ENCODE measurements at places on chromosomes 1 and 21.

DNA sequence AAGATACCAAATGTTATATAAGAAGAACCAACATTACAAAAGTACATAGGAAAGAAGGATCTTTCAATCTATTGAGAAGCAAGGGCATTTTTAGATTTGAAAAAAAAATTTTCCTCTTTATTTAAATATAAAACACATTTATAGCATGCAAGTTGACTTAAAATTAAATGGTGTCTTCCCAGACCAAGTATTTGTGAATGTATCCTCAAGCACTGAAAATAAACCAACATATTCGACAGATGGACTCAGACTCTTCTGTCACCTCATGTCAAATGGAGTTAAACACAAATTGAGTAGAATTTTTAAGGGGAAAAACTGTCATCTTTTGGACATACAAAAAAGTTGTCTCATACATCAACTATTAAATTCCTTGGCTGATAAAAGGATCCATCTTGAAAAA is 77.0 kb upstream of the GNG4 start:
- DNase-seq = no peak

- DNase-seq = no peak
Observed at GRCh38 chr1:67733681-67734322, 48.8 kb downstream of the GADD45A start.

GRCh38 chr1:230831771-230832170 is 36.5 kb downstream of the C1orf198 start:
- DNase-seq = no peak

- no peak for DNase-seq
Observed at GRCh38 chr1:185345913-185346720, 29.1 kb upstream of the IVNS1ABP start.

DNA sequence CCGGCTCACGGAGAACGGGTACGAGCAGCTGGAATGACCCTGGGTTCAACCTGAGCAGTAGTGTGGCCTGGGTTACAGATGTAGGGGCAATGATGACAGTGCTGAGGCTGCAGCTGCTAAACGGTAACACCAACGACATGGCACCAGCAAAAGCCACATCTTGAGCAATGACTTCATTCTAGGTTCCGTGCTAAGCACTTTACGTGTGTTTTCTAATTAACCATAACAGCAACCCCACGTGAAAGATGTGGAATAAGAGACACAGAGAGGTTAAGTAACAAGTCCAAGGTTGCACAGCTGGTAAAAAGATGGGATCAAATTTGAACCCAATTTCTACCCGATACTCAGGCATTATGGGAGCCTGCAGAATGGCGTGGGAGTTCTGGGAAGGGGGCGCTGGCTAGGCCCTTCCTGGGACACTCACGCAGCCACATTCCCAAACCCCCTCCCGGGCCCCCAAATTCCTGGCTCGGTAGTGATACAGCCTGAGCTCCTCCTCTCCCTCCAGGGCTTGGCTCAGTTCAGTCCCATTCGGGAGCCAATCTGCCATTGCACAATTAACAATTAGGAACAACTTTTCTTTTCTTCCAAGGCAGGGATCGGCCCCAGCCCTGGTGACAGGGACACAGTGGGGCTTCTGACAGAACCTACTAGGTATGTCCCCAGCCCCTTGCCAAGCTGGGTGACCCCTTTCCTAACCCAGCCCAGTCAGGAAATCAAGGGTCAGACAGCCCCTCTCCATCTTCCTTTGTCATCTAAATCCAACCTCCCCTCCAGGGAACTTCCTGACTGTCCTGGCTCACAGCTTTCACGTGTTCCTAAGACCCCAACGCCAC is 23.8 kb upstream of the ECE1 start:
- DNase-seq = no peak

DNA sequence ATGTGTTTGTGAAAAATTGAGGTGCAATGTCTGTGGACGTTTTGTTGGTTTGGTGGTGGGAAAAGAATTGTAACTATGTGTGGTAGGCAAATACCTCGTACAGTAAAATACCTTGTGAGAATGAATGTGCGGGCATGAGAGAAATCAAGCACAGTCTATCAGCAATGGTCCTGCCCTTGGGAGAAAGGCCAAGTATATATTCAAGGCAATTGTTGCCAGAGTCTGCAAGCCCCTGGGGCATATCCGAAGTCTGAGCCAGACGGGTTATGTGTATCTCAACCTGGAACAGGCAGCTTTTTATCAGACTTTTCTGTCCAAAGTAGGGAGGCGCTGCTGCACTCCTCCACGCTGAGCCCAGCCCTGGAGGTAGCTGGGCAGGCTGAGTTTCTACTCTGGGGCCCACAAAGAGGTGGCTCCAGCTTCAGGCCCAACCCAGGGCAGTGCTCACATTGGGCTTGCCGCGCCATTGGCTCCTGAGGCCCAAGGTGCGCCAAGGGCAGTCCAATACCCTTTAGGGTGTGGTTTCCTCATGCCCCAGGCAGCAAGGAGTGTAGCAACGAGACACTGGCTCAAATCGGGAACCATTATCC is 9.4 kb upstream of the GNL2 start:
- no peak for DNase-seq

GRCh38 chr21:34822942-34823341 is 154.1 kb downstream of the CLIC6 start:
- DNase-seq = no peak

GRCh38 chr1:181855380-181855779 is 206.1 kb downstream of the ZNF648 start:
- DNase-seq = no peak

DNA sequence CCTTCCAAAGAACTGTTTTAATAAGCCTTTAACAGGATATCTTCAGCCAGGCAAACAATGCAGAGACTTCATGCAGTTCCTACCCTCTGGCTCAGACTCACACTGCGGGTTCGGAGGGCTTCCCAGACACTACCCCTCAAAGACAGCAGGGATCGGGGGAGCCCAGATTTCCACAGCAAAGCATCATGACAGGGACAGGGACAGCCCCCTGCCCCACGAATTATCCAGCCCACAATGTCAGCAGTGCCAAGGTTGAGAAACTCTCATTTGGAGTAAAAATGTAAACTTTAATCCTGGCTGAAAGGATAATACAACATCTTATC is 20.1 kb downstream of the NPHP4 start:
- DNase-seq = no peak

- DNase-seq = no peak
Observed at GRCh38 chr1:114328361-114328904, 174.8 kb upstream of the SYT6 start.

Data from amygdala (tissue), 56 donors.